Testis (tissue), 5 donors: ENCODE measurements at places on chromosomes 2 and 18. TPM values are rescaled to one million over a fixed set of nuclear protein-coding genes. Genes with fewer than 3 reads are reported as not detected.

The EHD3 gene
- 4.5 TPM for total RNA-seq

The NEB gene
- total RNA-seq, result 5.5 TPM

The CFC1 gene
- total RNA-seq, result 2.0 TPM

The CIB4 gene
- total RNA-seq, result 7.5 TPM

The NT5DC4 gene
- total RNA-seq, result 2.8 TPM

The RIOK3 gene
- 68.7 TPM for total RNA-seq

The SKOR2 gene
- 1.4 TPM for total RNA-seq

- H3K27me3 ChIP-seq, result no peaks in the 10 kb centered on the region
- no peak overlapping the region for H3K27ac ChIP-seq
- no peaks in the 10 kb centered on the region for H3K4me1 ChIP-seq
- no peaks in the 10 kb centered on the region for H3K36me3 ChIP-seq
- peak; percentile 62 for DNase-seq
Observed at GRCh38 chr2:152189622-152190495, 14.3 kb upstream of the STAM2 start.

DNA sequence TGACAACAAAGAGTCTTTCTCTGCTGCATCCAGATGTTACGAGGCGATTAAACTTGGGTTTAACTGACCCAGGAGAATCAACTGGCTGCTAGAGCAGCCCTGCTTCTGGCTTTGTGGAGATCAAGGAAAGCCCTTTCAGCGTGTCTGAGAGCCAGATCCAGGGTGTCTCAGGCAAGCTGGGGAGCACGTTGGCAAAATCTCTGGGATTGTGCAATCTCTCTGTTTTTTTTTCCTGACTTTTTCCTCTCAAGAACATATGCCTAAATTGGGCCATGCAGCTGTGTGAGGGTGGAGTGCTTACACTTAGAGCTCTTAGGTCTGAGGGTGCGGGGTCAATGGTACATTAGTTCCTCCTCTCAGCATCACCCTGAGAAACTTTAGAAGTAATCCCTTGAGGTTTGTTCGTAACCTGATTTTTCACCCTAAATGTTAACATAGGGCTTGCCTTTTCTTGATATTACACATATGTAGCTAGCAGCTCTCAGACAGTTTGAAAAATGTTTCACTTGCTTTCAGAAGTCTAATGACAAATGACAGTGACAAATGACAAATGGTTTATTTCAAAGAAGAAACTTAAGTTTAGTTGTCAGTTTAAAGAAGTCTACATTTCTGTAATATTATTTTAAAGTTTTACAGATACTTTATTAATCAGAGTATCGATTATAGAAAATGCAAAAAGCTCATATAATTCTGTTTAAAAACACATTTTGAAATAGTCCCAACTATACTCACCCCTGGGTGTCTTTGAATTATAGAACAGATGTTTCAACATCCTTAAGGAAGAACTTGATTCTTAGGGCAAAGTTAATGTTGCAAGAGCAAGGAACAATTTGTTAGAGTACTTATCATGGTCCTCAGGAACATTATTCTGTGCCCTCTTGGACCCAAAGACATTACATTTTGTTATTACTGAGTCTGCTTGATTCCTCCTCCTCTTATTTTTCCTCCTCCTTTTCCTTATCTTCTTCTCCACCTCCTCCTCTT is 38.4 kb upstream of the ZSWIM2 start:
- H3K27ac ChIP-seq, result no peak overlapping the region
- no peaks in the 10 kb centered on the region for H3K36me3 ChIP-seq
- peak; percentile 69 for DNase-seq
- H3K27me3 ChIP-seq, result no peaks in the 10 kb centered on the region
- no peaks in the 10 kb centered on the region for H3K4me1 ChIP-seq

- no peak for DNase-seq
- H3K27ac ChIP-seq, result no peak overlapping the region
- no peaks in the 10 kb centered on the region for H3K27me3 ChIP-seq
- H3K4me1 ChIP-seq, result peaks cover 4% of the 10 kb centered on the region
Observed at GRCh38 chr18:28043631-28044030, 133.3 kb downstream of the CDH2 start.

GRCh38 chr2:75475976-75476375 is 84.8 kb downstream of the EVA1A start:
- H3K27me3 ChIP-seq, result no peaks in the 10 kb centered on the region
- no peaks in the 10 kb centered on the region for H3K36me3 ChIP-seq
- no peak overlapping the region for H3K4me3 ChIP-seq
- DNase-seq, result no peak
- no peaks in the 10 kb centered on the region for H3K4me1 ChIP-seq
- H3K27ac ChIP-seq, result no peak overlapping the region

- no peaks in the 10 kb centered on the region for H3K27me3 ChIP-seq
- H3K36me3 ChIP-seq, result no peaks in the 10 kb centered on the region
- no peaks in the 10 kb centered on the region for H3K4me1 ChIP-seq
- no peak for DNase-seq
- H3K27ac ChIP-seq, result no peak overlapping the region
Observed at GRCh38 chr2:191064590-191064989, 50.6 kb upstream of the STAT1 start.

DNA sequence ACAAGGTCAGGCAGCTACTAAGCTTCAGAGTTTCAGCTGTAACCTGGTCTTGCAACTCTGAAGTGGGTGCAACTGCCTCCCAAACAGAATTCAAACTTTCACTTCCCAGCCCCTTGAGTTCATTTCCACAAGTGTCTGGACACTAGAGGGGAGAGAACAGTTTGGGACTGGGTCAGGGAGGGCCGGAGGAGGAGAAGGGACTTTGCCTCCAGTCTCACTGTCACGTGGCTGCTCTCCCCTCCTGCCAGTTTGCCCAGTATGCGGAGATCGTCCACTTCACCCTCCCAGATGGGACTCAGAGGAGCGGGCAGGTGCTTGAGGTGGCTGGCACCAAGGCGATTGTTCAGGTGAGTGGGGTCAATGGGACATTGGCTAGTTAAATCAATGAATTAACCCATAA is 20.6 kb upstream of the ANKRD53 start:
- no peak overlapping the region for H3K4me3 ChIP-seq
- H3K36me3 ChIP-seq, result no peaks in the 10 kb centered on the region
- H3K27me3 ChIP-seq, result no peaks in the 10 kb centered on the region
- H3K4me1 ChIP-seq, result no peaks in the 10 kb centered on the region

DNA sequence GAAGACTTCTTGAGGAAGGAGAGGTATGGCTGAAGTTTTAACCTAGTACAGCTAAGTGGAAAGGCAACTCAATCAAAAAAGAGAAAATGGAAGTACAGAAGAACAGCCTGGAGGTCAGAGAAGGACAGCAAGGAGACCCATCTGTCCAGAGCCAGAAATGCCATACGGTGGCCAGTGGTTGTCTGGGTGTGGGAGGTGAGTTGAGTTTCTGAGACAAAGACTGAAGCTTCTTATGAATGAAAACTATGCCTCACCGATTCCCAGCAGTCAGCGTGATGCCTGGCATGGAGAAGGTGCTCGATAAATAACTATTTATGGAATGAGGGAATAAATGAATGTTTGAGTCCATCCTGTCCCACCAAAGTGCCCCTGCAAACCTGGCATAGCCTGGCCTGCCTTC is 98.8 kb downstream of the MRO start:
- H3K36me3 ChIP-seq, result no peaks in the 10 kb centered on the region
- no peak overlapping the region for H3K4me3 ChIP-seq
- no peak overlapping the region for H3K27ac ChIP-seq
- H3K27me3 ChIP-seq, result no peaks in the 10 kb centered on the region
- peaks cover 14% of the 10 kb centered on the region for H3K4me1 ChIP-seq

- H3K27ac ChIP-seq, result no peak overlapping the region
- H3K4me3 ChIP-seq, result no peak overlapping the region
- DNase-seq, result no peak
- H3K36me3 ChIP-seq, result no peaks in the 10 kb centered on the region
Observed at GRCh38 chr18:79962835-79963657, 1.4 kb upstream of the HSBP1L1 start.

GRCh38 chr18:61286867-61287266 is 46.4 kb upstream of the CDH20 start:
- H3K27me3 ChIP-seq, result no peaks in the 10 kb centered on the region
- DNase-seq, result no peak
- no peaks in the 10 kb centered on the region for H3K36me3 ChIP-seq

DNA sequence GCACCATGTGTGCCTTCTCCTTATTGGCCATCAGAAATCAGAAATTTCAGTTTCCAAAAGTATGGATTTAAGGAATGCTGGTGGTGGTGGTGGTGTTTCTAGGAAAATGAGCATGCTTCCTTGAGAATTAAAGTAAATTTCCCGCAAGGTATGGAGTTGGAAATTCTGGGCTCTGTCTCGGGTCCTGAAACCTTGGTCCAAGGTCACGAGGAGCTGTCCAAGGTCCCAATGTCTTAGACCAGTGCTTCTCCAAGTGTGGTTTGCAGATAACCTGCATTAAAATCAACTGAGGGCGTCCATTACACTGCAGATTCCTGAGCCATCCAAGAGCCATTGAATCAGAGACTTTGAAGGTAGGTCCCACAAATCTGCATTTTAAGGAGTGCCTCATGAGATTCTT is 210.9 kb upstream of the PKDCC start:
- peaks cover 4% of the 10 kb centered on the region for H3K4me1 ChIP-seq
- H3K4me3 ChIP-seq, result no peak overlapping the region
- no peaks in the 10 kb centered on the region for H3K36me3 ChIP-seq
- peak; percentile 51 for DNase-seq

- no peaks in the 10 kb centered on the region for H3K4me1 ChIP-seq
- H3K27ac ChIP-seq, result no peak overlapping the region
- no peak overlapping the region for H3K4me3 ChIP-seq
- H3K27me3 ChIP-seq, result no peaks in the 10 kb centered on the region
- H3K36me3 ChIP-seq, result no peaks in the 10 kb centered on the region
Observed at GRCh38 chr2:187577310-187577709, 23.1 kb upstream of the TFPI start.

DNA sequence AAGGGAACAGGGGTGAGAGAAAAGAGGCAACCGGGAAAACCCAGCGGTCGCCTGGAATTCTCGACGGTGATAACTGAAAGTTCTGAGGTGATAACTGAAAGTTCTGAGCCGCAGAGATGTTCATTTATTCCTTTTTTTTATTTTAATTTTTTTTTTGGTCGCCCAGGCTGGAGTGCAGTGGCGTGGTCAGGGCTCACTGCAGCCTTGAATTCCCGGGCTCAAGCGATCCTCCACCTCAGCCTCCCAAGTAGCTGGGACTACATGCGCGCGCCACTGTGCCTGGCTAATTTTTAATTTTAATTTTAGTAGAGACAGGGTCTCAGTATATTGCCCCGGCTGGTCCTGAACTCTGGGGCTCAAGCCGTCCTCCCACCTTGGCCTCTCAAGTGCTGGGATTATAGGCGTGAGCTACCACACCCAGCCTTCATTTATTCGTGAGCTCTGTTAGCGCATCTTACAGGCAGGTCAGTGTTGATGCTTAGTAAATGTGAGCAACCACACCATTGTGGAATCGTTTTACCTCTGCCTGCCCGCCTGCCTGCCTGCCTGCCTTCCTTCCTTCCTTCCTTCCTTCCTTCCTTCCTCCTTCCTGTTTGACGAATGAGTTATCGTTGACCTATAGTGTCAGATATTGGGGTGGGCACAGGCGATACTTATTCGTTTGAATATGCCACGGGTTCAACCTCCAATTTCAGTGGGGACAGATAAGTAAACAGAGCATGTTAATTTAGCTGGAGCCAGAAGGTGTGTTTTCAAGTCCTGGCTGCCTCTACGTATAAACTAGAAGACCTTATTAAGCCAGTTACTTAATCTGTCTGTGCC is 557 bp upstream of the E2F6 start:
- H3K27me3 ChIP-seq, result no peaks in the 10 kb centered on the region
- no peaks in the 10 kb centered on the region for H3K36me3 ChIP-seq
- peaks cover 19% of the 10 kb centered on the region for H3K4me1 ChIP-seq
- no peak for DNase-seq
- peak overlapping the region; percentile 83 for H3K27ac ChIP-seq
- peak overlapping the region; percentile 59 for H3K4me3 ChIP-seq

- no peaks in the 10 kb centered on the region for H3K4me1 ChIP-seq
- H3K36me3 ChIP-seq, result no peaks in the 10 kb centered on the region
- no peak for DNase-seq
- no peak overlapping the region for H3K4me3 ChIP-seq
Observed at GRCh38 chr2:54871457-54872107, 148.1 kb downstream of the EML6 start.
